ENCODE measurements at places on chromosomes 4 and X.
A peak's percentile ranks its signal among the peaks of the same experiment; 100 is the strongest.

GRCh38 chrX:43809463-43809862 lies 72.8 kb downstream of the MAOB start:
- DNase-seq = no peak

GRCh38 chrX:40632199-40632598 lies 9.0 kb downstream of the MPC1L start:
- DNase-seq = no peak

DNA sequence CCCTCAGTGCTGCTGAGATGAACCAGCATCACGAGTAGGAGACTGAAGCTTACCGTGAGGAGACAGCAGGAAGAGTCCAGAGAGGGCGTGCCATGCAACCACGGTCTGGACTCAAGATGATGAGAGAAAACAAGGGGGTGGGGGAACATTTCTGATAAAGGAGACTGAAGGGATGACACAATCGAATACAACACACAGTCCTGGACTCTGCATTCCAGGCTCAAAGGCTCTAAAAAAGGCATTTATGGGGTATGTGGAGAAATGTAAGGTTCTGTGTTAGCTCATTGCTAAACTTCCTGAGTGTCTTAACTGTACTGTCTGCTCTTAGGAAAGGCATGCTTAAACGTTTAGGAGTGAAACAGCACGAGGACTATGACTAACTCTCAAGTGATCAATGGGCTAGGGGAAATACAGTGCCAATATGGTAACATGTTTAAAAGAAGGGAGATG lies 20.6 kb upstream of the IRAK1 start:
- DNase-seq = no peak

DNA sequence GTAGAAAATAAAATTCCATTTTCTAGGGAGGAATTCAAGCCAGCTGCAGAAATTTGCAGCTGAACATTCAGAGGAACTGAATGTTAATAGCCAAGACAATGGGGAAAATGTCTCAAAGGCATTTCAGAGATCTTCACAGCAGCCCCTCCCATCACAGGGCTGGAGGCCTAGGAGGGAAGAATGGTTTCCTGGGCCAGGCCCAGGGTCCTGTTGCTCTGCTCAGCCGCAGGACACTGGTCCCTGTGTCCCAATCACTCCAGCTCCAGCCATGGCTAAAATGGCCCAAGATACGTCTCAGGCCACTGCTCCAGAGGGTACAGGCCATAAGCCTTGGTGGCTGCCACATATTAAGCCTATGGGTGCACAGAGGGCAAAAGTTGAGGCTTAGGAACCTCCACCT lies 20.4 kb downstream of the FAM13A start:
- DNase-seq = no peak

DNA sequence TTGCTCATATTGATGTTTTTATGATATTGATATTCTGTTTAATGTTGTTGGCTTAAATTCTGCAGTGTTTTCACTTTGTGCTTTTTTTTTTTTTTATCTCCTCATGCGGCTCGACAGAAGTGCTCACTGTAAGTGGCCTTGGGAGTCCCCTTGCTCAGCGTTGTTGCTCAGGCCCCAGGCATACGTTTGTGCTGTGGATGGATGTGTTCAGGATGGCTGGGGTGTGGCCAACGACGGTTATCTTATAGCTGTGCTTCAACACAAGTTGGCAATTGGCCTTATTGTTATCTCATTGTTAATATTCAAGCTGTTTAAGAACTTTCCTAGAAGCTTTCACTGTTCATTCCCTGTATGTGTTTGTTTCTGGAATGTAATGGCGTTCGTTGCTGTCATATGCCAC lies 36.4 kb upstream of the CLCN4 start:
- DNase-seq = no peak

DNA sequence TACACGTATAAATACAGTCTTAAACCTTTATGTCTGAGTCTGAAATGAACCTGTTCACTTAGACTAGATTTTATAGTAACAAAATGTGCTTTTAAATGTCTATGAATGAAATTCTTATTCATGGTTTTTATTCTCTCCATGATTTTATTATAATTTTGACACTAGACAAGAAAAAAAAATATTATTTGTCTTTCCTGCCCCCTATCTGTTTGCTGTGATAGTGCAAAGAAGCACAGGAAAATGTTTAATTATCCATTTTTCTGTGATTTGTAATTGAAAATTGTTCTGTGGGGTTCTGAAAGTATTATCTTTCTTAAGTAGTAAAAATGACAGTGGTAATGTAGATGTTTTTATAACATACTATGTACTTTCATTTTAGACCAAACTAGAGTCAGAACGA lies 52.0 kb downstream of the INTS6L start:
- no peak for DNase-seq

- no peak for DNase-seq
Measured at GRCh38 chr4:83212041-83212851, 72.4 kb downstream of the COQ2 start.

DNA sequence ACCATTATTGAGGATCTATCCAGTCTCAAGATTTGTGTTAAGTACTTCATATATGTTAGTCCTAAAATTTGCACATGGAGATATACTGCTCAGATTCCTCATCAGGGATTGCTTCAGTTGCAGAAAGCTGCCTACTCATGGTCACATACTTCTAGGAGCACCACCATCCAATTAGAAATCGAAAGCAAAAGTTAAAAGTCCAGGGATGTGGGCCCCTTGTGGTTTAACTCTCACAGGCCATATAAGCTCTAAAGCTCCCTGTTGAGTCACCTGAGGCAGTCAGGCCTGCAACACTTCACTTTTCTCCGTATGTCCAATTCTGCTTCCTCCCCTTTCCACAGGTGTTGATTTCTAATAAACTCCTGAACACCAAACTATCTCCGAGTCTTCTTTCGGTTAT lies 84.2 kb downstream of the CNOT6L start:
- peak; percentile 1 for DNase-seq

DNA sequence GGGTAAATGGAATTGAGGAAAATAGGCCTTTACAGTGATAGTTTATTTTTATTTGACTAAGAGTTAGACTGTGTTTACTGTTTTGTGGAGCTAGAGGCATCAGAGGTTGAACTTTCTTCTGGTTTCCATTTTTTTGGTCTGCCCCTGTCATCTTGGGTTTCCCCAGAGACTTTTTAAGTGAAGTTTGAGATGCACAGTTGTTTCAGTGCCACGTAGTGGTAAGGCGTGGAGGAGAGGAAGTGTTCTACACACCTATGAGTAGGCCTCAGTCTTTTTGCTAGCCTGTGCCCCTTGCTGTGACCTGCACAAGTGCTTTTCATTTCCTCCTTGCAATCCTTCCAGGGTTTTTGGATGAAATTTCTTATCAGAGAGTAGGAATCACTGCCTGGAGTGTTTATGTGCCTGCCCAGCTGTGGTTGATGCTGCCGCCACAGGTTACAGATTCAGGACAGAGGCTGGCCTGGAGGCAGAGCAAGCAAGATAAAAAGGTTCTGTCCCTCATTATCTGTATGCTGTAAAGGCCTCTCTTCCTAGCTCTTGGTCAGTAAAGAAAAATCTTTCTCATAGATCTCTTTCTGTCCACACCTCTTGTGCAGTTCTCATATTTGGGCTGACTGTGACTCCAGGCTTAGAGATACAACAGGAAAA lies 12.5 kb upstream of the HSFX4 start:
- DNase-seq = no peak
